Osteoblast (primary cell): ENCODE measurements at places on chromosomes 1 and 21.
A peak's percentile ranks its signal among the peaks of the same experiment; 100 is the strongest.

DNA sequence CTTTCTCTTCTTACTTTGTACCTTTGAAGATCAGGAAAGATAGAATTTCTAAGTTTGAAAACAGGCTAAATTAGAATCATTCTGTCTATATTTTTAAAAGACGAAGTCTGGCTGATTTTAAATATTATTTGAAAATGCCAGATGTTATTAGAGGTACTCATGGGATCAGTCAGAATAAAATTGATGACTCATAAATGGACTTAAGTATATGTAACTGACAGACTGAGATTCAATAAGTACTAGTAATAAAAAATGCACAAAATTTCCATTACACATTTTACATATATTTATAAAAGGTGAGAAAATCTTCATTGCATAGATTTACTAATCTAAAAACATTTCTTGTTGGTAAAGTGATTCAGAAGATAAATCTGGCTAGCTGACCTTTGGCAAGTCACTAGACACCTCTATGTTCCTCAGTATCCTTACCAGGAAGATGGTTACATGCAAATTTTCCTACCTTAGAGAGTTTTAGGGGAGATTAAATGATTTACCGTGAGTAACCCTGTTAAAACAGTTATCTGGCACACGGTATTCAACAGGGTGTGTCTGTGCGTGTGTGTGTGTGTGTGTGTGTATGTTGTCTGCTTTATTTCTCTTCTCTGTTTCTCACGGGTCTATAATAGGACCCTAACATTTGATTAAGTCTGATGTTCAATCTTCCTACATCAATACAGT lies 189.0 kb downstream of the RUNX1 start:
- peaks cover under 1% of the 10 kb centered on the region for H3K4me1 ChIP-seq
- peak overlapping the region; percentile 33 for H3K27ac ChIP-seq
- no peaks in the 10 kb centered on the region for H3K27me3 ChIP-seq
- DNase-seq, result no peak
- no peak overlapping the region for H3K4me3 ChIP-seq

GRCh38 chr1:224684979-224685425 lies 68.9 kb downstream of the CNIH3 start:
- no peak overlapping the region for H3K4me3 ChIP-seq
- no peaks in the 10 kb centered on the region for H3K27me3 ChIP-seq
- H3K36me3 ChIP-seq, result no peaks in the 10 kb centered on the region
- DNase-seq, result no peak
- no peaks in the 10 kb centered on the region for H3K4me1 ChIP-seq

DNA sequence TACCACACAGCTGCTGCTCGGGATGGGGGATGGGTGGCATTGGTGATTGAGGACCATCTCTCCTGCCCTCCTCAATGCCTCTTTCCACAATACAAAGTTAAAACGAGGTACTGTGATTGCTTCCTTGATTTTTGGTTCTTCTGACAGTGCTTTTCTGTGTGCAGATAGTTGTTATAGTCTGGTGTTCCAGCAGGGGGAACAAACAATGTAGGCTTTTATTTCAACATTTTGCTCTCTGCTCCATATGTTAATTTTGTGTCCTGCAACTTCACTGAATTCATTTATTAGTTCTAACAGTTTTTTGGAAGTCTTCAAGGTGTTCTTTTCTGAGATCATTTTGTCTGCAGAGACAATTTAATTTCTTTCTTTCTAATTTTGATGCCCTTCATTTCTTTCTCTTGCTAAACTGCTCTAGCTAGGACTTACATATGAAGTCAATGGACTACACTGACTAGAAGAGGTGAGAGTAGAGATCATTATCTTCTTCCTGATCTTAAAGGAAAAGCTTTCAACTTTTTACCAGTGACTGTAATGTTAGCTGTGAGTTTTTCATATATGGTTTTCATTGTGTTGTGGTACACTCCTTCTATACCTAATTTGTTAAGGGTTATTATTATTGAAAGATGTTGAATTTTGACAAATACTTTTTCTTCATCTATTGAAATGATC lies 45.4 kb downstream of the TNFSF18 start:
- H3K27me3 ChIP-seq, result no peaks in the 10 kb centered on the region
- no peak overlapping the region for H3K27ac ChIP-seq
- no peak overlapping the region for H3K4me3 ChIP-seq
- H3K4me1 ChIP-seq, result peaks cover 2% of the 10 kb centered on the region

GRCh38 chr1:236685205-236685916 lies 938 bp upstream of the ACTN2 start:
- peaks cover 17% of the 10 kb centered on the region for H3K27me3 ChIP-seq
- no peaks in the 10 kb centered on the region for H3K36me3 ChIP-seq
- DNase-seq, result no peak
- no peak overlapping the region for H3K27ac ChIP-seq
- no peak overlapping the region for H3K4me3 ChIP-seq
- H3K4me1 ChIP-seq, result no peaks in the 10 kb centered on the region

GRCh38 chr21:26751305-26751704 lies 93.9 kb downstream of the ADAMTS1 start:
- no peak overlapping the region for H3K4me3 ChIP-seq
- no peaks in the 10 kb centered on the region for H3K36me3 ChIP-seq
- H3K4me1 ChIP-seq, result peaks cover 4% of the 10 kb centered on the region
- no peak for DNase-seq
- peaks cover 27% of the 10 kb centered on the region for H3K27me3 ChIP-seq
- no peak overlapping the region for H3K27ac ChIP-seq

GRCh38 chr21:38958940-38959691 lies 153.4 kb downstream of the ETS2 start:
- H3K36me3 ChIP-seq, result no peaks in the 10 kb centered on the region
- no peaks in the 10 kb centered on the region for H3K27me3 ChIP-seq
- H3K4me3 ChIP-seq, result no peak overlapping the region
